Right forelimb (tissue), 1 donor: ENCODE measurements at places on chromosomes 5 and 9.

- no peak for DNase-seq
Measured at GRCh38 chr5:149421834-149422233, 42.7 kb upstream of the IL17B start.

DNA sequence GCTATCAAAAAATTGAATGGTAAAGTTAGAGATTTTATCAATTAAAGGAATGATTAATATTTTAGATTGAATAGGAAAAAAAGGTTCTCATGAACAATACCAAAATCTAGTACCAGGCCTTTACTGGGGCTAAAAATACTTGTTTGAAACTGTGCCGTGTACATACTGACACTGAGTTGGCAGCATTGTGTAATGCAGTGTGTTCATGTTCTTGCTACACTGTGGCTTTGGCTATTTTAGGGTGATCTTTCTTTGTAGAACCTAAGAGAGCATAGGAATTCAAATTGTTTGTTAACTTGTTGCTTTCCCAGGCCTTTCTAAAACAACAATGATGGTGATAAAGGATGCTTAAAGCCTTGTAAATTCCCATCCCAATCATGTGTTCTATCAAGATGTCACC is 80.9 kb downstream of the KIF4B start:
- no peak for DNase-seq

DNA sequence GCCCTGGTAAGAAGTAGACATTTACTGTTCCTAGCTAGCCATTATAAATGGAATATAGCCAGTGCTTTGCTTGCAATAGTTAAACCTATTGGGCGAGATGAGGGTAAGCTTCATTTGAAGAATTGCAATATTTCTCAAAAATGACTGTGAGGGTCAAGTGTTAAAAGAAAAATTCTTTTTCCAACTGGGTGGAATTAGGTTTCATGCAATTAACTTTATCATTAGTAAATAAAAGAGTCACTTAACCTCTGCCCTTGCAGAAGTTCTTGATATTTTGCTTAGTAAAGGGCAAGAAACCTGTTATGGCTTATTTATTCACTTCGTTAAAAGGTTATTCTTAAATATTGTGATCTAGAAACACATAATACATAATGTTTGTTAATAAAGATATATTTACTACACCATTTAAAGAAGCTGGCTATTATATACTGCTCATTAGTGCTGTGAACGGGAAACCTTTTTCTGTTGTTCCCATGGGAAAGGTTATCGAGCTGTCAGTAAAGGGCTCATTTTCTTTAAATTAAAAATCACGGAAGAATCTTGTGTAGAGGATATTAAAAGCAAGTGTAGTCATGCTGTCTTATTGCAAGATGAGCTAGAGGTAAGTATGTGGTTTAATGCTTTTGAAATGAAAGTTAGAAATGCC is 370.5 kb downstream of the CSNK1G3 start:
- DNase-seq = no peak

GRCh38 chr5:109876941-109877669 is 187.4 kb downstream of the MAN2A1 start:
- DNase-seq = no peak

GRCh38 chr5:55308254-55308836 is 556 bp downstream of the MTREX start:
- no peak for DNase-seq

- DNase-seq = no peak
Measured at GRCh38 chr5:35855187-35855586, 1.5 kb upstream of the IL7R start.

- DNase-seq = no peak
Measured at GRCh38 chr5:85334-85995, 6.5 kb upstream of the PLEKHG4B start.

- no peak for DNase-seq
Measured at GRCh38 chr5:100904259-100904861, 1.3 kb upstream of the ST8SIA4 start.

DNA sequence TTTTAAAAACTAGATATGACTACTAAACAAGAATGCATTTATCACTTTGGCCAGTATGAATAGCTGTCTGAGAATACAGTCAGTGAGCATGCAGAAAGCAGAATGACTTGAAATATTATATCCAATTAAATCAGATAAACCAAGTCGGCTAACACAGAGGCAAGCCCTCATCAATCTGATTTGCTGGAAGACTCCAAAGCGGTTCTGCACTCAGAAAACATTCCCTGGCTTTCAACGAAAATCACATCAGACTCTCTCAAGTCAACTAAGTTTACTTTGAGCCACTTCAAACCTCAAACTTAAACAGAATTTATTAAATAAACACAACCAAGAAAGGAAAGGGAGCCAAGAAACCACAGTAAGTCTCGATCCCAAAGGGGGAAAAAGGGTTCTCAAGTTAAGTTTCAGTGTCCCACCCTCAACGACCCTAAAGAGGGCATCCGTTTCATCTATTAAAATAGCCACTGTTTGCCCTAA is 1.4 kb downstream of the MYO10 start:
- no peak for DNase-seq

DNA sequence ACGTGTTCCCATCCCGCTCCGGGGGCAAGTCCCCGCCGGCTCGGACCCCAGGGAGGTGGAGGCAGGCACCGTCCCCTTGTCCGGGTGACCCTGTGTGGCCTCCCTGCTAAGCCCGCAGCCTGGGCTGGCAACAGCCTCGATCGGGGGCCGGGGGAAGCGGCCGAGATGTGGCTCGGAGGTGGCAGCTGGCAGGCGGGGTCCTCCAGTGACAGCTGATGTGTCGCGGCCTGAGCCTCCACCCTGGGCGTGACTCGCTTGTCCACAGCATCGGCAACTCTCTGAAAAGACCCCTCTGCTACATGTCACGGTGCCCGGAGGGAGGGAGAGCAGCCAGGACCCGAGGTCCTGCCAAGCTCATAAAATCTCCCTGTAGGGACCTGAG is 124.8 kb upstream of the IRX4 start:
- DNase-seq = peak; percentile 54
